ENCODE measurements at places on chromosomes 1 and 21.

GRCh38 chr1:188941986-188942385, 1535.7 kb downstream of the BRINP3 start:
- DNase-seq = no peak

GRCh38 chr21:33661146-33661545, 18.8 kb downstream of the ITSN1 start:
- DNase-seq = peak; percentile 6

DNA sequence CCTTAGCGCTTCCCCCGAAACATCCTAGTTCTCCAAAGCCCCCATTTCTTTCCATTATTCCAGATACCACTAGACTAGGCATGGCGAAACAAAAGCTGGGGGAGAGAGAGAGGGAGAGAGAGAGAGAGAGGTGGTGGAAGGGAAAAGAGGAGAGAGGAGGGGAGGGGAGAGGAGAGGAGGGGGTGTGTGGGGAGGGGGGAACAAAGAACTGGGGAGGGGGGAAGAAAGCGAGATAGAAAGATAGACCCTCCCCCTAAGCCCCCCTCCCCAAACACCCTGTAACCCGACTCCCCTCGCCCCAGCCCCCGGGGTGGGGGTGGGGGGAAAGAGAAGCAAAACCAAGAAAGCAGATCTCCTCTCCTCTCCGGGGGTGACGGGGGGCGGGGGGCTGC, 352 bp downstream of the MEX3A start:
- no peak for DNase-seq

DNA sequence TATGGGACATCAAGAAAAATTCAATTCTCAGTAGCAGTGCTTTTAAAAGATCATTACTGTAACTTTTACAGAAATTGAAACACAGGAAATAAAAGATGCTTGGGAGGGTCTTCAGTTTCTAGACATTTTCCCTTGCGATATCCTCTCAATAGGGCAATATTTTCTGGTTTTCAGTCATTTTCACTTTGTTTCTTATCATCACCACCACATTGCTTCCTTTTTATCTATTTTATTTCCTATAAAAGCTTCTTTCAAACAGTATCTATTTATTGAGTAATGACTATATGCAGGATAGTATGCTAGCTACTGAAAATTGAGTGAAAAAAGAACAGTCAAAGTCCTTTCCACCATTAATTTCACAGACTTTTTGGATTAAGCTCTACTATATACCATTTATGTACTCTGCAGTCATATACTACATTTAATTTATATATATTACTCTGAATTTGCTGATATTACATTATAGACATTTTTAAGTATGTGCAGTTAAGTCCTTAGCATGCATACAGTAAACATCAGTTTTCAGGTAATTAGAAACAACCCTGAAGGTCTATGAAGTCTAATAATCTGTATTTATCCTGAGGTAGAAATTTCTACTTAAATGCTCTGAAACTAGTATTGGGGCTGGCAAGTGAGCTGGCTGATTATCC, 18.7 kb downstream of the TRMT1L start:
- no peak for DNase-seq

DNA sequence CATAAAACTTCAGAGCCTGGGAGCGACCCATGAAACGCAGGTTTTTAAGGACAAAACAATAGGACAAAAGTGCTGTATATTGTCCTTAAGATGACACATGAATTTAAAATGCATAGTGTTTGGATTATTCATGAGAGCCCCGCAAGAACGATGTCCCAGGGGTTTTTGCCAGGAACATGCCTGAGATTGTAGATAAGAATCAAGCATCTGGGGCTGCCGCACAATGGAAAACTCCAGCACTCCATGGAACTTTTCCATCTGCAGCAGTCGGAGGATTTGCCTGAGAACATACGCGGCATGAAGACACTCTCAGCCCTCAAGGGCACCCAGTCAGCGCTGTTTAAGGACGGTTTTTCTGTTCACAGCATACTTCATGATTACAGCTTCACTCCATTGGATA, 5.3 kb upstream of the ERG start:
- DNase-seq = no peak

GRCh38 chr1:20409012-20409411, 77.0 kb downstream of the CAMK2N1 start:
- no peak for DNase-seq

DNA sequence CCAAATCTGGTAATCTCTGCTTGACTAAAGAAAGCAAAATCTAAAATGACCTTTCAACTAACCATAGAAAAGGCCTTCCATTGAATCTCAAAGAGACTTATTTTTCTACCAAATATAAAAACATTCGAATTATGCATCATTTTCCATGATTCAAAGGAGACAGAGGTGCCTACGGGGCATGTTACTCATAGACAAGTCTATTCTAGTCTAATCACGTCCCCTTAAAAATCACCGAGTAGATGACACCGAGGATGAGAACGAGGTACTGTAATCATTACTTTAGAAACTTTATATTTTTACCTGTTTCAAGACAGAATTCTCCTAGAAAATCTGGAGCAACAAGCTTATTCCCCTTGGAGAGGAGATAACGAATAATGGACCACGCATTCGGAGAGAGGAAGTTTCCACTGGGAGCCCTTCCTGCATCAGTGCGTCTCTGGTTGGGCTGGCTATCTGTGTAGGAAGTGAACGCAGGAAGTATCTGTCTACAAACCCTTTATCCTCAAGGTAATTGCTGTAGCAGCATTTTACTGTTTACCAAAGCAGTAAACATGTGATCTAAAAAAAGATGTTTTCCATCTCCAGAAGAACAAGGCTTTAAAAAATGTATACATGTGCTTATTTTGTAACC, 9.5 kb downstream of the ERG start:
- no peak for DNase-seq

- peak; percentile 67 for DNase-seq
Observed at GRCh38 chr1:151934048-151934493, 24.8 kb upstream of the THEM4 start.

DNA sequence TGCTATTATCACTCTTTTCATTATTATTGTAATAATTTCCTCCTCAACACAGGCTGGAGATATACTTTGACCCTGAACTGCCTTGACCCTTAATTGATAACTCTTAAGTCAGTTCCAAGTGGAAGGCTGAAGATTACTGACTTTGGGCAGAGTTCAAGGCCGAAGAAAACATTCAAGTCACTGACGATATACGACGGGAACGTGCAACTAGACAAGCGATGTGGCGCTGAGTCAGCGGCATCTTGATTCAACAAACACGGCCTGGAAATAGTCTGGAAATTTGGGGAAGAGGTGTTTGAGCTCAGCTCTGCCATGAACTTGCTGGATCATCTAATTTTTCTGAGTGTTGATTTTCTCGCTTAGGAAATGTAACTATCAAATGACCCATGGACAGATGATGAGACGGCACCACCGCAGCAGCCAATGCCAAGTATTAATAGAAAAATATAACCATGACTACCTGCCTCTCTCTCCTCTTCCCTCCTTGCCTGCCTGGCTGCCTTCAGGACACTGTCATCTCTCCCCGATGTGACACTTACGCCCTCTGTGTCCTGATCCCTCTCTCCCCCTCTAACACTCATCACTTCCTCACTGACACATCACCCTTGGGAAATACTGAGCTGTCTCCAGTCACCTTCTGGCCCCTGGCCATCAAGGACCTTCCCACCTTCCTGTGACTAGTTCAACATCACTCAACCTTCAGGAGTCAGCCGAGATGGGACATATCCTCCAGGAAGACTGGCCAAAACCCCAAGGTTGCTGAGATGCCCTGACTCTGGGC, 49.4 kb downstream of the TMCO4 start:
- peak; percentile 77 for DNase-seq

DNA sequence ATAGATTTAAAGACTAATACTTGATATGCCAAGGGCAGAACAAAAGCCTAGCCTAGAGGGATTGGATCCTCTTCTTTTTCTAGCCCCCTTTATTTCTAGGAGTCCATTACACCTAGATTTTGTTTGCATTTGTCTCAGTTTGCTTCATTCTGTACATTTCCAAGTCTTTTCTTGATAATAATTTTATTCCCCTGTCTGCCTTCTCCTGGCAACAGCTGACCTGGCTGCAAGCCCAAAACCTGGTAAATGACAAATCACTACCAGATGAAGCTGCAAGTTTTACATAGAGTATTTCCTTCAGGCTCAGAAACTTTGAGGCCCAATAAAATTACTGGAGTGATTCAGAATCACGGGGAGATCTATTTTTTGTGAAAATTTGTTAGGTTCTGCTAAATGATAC, 36.5 kb upstream of the LHX8 start:
- DNase-seq = no peak

GRCh38 chr1:77655431-77655974, 27.0 kb downstream of the ZZZ3 start:
- no peak for DNase-seq

GRCh38 chr1:238088560-238089290, 198.0 kb upstream of the ZP4 start:
- no peak for DNase-seq

Data from AG08395 (cell line).